Esophagus squamous epithelium (tissue), 5 donors: ENCODE measurements at places on chromosomes 5 and 9.

DNA sequence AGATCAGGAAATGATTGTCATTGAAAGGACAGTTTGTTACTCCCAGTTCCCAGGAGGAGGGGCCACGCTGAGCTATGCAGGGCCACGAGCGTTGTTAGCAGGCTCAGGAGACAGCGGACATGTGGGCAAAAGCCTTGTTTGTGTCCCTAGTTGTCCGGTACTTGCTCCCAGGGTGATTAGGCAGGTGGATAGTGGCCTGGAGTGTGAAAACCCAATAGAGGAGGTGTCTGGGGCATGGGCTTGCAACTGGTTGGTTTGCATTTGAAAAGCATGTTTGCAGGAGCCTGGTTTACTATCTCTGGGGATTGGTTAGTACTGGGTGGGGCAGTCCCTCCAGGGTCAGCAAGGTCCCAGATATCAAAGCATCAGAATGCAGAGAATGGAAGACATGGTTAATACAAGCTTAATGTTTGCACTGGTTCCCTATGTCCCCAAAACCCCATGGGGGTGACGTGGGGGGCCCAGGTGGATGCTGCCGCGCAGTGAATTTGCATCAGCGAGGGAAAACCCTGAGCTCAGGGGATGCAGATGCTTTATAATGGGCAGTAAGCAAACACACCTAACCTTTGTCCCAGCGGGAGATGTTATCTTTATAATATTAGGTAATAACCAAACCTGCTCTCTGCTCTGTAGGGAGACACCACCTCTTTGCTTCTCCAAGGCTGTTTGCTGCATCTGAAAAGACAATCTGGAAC lies 39.7 kb downstream of the ROPN1L start:
- DNase-seq: no peak

DNA sequence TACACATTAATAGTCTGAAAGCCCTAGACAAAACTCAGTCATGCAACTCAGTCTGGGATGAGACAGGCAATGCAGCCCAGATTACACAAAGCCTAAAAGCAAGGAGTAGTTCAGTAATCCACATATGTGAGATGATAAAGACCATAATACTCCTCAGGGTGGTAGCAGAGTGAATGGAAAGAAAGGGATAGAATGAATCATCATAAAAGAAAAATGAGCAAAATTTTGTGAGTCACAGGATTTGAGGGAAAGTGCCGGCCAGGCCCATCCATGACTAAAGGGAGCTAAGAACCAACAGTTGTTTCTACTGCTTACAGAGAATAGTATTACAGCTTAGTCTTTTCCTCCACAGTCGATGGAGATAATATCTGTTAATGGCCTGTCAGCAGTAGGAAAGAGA lies 90.0 kb upstream of the POU5F2 start:
- DNase-seq: no peak

DNA sequence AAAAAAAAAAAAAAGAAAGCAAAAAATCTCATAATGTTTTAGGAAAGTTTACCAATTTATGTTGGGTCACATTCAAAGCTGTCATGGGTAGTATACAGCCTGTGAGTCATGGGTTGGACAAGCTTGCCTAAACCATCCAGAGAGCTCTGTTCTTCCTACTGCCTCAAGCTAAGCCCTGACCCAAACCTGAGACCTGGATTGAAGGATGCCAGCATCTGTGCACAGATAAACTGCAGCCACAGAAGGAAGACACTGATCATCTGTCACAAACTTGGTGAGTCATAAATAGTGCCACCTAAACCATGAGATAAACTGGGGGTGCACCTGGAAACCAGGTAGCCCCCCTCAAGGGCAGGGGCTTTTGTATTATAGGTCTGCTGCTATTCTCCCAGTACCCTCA lies 31.0 kb downstream of the CSF2 start:
- no peak for DNase-seq

DNA sequence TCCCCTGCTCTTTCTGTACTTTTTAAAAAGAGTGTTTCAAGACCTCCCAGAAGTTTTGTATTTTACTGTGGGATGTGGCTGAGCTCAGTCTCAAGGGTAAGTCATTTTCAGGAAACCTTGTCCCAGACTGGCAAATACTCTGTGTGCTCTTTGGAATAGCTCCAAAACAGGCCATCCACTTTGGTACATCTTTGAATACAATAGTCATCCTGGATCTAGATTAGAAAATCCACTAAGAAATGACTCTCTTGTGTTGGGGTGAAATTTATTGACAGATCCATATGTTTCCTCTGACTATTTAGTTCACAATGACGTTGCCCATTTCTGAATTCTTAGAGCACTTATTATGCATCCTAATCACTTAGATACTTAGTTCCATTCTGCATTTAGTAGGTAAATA lies 95.2 kb downstream of the PLCXD3 start:
- DNase-seq: no peak

DNA sequence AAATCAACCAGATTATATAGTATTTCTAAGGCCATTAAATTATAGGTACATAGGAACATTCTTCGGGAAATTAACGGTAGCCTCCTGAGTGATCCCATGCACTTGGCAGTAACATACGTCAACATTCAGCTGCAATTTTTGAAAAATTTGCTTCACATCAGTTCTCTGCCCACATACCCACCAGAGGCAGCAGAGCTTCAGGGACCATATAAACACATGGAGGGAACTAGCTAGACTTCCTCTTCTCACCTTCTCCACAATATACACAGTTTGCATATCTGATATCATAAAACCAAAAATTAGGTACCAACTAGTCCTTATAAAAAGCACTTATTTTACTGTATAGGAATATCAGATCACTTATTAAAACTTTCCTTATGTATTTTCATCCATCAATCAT lies 4.8 kb downstream of the PSIP1 start:
- DNase-seq: no peak

DNA sequence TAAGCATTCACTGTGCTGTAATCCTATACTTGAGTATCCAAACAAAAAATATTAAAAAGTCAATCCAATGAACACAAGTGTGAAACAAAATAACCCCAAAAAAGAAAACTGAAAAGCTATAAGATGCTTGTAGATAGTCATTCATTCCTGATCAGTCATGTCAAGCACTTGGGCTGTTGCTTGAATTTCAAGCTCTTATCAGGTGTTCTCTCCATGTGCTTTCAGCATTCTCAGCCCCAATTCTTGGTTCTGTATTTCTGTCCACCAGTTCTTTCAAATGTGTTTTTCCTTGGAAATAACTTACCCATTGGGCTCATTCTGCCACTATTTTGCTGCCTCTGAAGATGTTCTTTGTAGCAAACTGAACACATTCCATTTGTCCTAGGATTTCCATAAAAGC lies 4.7 kb downstream of the ZFAND5 start:
- no peak for DNase-seq

DNA sequence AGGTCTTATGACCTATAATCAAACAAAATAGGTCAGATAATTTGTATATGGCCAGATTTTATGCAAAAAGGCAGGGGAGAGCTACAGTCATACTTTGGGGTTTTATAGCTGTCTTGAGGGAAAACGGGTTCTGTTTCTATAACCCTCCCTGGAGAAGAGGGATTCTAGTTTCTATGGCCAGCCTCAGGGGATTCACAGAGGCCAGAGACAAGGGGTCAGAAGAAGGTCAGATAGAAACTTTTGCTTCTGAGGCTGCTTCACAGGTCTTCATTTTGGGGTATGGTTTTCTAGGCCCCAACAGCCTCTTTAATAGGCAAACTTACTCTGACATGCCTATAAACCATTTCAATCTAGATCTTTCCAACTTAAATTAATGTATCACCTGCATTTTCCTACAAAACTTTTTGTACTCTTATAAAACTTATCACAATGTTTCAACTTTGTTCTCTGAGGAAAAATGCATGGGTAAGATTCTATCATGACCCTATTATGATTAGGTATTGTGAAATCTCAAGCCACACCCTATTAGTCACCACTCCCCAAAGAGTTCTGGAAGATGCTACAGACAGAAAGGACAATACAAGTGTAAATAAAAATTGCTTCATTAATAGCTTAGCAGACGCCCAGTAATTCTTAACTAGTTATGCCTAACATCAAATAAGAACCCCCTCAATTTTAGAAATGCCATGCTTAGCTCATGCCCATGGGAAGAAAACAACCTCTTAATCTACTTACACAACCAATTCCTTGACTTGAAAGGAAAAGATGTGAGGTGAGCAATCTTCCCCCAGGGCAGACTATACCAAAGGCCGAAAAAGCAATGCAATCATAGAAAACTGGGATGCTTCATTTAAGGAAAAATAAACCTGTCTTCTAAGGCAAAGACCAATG lies 396.6 kb downstream of the TLR4 start:
- DNase-seq: no peak

DNA sequence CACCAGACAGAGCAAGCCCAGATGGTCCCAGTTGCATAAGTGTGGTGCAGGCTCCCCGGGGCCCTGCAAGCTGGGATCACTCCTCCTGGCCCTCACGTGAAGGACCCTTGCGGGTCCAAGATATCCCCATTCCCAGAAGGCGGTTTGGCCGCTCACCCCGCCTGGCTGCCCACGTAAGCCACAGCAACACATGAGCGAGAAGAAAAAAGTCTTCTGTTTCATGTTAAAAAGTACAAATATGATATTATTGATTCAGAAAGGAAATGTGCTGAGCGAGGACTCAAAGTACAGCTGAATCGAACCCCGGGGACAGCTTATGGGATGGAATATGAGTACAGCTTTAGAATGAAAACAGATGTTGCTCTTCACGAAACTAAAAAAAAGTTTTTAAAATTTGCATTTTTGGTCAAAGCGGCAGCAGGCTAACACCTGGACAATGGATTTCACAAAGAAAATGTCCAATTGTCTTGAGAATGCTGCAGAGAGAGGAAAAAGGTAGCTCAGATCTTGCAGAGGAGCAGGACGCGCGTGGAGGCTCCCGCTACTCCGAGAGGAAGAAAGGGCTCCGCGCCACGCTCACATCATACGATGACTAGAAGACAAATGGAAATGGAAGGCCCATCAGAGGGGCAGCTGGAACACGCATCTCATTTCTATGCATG lies 427.6 kb downstream of the IRX1 start:
- DNase-seq: no peak

- no peak for DNase-seq
These were observed 75.7 kb upstream of the PIK3R1 start for GRCh38 chr5:68139611-68140441.

GRCh38 chr9:84940294-84940693 lies 270.8 kb downstream of the NTRK2 start:
- DNase-seq: no peak

DNA sequence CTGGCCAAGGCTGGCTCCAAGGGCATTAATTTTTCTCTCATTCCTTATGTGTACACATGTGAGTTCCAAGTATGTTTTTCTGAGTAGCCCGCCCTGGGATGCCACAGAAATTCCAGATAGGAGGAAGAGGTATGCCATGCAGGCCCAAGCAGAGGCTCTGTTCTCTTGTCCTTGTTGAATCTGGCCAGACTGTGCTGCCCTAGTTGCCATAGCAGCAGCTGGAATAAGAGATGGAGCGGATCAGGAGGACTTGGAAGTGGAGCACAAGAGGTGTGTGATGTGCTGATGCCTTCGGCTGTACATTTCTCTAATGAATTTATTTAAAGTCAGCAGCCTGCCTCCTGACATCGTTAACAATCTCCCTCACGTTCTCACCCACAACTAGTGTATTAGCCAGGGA lies 235.6 kb upstream of the RPS23 start:
- no peak for DNase-seq

DNA sequence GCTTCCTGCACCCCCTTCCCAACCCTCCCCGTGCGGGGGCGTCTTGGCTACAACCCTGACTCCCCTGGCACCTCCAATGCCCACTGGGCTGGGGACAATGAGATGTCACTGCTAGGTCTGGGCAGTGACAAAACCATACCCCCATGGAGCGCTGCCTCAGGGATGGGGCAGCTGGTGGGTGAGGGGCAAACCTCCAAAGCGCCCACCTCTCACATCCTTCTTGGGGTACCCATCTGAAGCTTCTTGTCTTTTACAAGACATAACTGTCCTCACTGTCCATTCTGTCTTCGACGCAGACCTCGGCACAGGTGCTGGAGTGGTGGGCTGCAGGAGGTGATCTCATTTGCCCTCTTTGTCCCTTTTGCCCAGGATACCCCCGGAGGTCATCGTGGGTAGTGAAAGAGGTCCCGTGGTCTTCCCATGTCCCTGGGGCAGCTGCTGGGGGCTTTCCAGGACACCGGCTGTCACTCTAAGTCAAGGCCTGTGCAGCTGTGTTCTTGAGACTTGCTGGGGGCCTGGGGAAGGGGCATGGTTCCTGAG lies 27.8 kb upstream of the CSF1R start:
- no peak for DNase-seq

DNA sequence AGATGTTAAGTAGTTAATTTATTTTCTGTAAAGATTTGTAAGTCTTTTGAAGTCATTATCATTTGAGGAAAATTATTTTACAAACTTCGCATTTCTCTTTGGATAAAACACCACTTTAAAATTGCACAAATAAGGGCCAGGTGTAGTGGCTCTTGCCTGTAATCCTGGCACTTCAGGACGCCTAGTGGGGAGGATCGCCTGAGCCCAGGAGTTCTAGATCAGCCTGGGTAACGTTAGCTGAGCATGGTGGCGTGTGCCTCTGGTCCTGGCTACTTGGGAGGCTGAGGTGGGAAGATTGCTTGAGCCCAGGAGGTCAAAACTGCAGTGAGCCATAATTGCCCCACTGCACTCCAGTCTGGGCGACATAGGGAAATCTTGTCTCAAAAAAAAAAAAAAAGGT lies 185.5 kb downstream of the KDM4C start:
- DNase-seq: no peak

GRCh38 chr9:70119786-70120185 lies 76.1 kb downstream of the MAMDC2 start:
- no peak for DNase-seq

DNA sequence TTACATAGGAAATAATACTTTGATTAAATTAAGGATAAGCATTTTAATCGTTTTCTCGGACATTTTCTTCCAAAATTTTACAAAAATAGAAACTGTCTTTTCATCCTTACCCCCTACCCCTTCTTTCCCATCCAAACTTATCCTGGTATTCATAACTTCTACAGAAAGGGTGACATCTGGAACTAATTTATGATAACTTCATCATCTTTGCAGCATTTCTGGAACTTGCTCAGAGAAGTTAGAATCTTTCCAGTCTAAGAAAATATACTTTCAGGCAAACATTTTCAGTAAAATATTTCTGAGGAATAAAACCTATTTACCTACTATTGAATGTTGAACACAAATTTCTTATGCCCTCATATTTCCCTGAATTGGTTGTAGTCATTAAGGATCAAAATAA lies 309.0 kb downstream of the MAN2A1 start:
- no peak for DNase-seq

DNA sequence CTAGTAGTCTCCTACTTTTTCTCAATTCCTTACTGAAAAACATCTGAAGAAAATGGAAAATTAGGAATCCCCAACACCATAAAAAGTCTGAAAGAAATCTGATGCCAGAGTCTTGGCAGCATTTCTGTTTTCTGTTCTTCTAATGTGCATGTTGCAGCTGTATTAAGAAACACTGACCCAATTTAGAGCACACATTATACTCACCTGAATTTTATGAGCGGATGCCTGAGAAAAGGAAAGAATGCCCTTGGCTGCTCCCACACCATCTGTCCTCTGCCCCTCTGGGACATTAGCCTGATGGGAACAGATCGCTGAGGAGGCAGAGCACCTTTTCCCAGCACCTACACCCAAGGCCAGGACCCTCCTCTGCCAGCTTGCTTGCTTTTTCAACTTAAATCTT lies 14.1 kb upstream of the ANP32B start:
- no peak for DNase-seq

GRCh38 chr9:86529496-86530275 lies 175.5 kb upstream of the TUT7 start:
- DNase-seq: no peak

GRCh38 chr5:25562656-25563055 lies 917.9 kb upstream of the CDH10 start:
- no peak for DNase-seq
